ENCODE measurements at places on chromosomes 7 and 10.

DNA sequence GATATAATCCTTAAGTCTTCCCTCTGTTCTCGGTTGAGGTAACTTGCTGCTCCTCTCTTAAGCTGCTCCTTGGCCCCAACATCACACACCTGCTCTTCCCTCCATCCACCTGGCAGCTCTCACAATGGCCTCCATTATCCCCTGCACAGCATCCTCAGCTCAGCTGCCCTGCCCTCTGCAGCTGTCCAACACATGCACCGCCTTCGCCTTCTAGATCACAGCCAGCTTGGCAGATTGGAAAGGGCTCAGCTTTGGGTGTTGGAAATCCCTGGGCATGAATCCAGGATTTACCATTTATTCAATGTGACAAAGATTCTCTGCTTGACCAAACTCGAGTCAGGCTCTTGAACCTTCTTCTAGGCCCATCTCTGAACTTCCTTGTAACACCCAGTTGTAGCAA is 20.6 kb downstream of the RGR start:
- DNase-seq = peak; percentile 77

GRCh38 chr7:21330462-21331178 is 97.3 kb upstream of the SP4 start:
- DNase-seq = no peak

GRCh38 chr10:131689016-131689415 is 211.8 kb upstream of the PPP2R2D start:
- no peak for DNase-seq

- DNase-seq = no peak
Measured at GRCh38 chr7:32316839-32317238, 173.3 kb downstream of the LSM5 start.

DNA sequence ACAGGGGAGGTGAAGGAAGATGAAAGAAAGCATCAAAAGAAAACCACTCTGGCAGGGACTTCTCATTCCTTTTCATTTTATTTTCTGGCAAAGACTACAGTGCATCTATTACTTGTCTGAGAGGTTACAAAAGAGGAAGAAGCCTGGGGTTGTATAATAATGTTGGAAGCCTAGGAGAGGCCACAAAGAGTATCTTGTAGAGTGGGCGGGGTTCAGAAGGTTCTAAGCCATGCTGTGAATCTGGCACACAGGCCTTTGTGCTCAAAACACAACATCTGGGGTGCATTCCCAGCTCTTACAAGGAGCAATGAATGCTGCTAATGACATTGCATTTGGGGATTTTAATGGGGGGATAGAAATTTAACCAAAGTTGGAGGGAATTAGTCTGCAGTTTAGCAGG is 49.4 kb downstream of the MRPL32 start:
- no peak for DNase-seq

- no peak for DNase-seq
Measured at GRCh38 chr10:1123198-1123597, 67.0 kb downstream of the WDR37 start.

- no peak for DNase-seq
Measured at GRCh38 chr7:100198266-100198665, 20.5 kb downstream of the STAG3 start.

DNA sequence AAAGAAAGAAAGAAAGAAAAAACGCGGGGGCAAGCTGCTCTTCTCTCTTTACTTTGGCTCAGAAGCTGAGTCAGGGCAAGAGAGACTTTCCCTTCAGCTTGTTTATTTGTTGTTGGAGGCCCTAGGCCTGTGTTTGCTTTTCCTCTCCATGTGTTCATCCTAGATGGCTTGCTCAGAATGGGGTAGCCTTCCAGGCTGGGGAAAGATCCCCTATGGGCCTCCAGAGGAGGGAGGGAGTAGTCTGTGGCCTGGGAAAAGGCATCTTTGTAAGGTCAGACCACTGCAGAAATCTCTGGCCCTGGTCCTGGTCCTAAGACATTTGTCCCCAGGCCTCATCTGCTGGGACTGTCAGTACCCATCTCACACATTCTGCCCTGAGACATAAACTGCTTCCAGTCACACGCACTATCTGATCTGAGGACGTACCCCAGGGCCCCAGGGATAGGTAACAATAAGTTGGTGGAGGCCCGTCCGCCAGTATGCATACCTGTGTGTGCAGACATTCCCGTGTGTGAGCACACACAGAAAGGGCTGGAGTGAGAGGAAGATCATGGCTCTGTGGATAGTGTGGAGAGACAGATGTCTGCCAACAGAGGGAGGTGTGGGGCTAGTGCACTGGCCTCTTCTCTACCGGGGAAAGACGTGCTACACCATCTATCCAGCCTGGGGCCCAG is 4.9 kb upstream of the SCD start:
- peak; percentile 25 for DNase-seq

- no peak for DNase-seq
Measured at GRCh38 chr7:44142028-44142427, 896 bp upstream of the MYL7 start.
